ENCODE measurements at places on chromosomes 1 and 21. TPM values are rescaled to one million over a fixed set of nuclear protein-coding genes. Genes with fewer than 3 reads are reported as not detected.

DNA sequence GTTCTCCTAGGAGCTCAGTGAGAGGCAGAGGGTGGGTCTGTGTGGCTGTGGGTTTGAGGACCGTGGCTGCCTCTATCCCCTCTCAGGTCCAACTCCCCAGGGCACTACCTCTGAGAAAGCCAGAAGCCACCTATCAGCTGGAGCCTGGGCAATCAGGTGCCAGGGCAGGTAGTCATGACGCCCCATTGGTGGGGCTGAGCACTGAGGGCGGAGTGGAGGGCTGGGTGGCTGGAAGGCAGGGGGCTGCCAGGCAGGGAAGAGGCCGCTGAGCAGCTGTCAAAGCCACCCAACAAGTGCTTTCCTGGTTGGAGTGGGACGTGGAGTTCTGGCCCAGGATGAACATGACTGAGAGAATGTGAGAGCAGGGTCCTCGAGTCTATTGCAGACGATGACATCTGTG lies 164.9 kb upstream of the AJAP1 start:
- H3K36me3 ChIP-seq = no peaks in the 10 kb centered on the region
- no peak overlapping the region for H3K4me3 ChIP-seq
- H3K4me1 ChIP-seq = no peaks in the 10 kb centered on the region
- DNase-seq = no peak
- 0 out of 2 replicates have a peak, but pooled peaks cover under 1% of the 10 kb centered on the region for H3K27me3 ChIP-seq

DNA sequence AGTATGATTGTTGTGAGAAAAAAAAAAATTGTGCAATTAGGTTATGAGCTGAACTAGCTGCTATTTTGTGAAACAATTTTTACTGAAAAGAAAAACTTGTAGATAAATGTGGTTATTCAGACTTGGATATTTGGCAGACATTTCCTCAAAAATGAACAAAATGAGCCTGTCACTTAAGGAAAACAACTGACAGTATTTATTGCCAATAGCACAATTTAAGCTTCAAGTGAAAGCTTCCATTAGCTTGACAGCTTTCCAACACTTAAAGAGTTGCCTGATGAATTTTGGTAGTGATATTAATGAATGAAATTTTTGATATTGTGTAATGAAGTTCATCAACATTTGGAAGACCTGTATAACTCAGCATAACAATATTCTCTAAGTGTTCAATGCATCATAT lies 116.1 kb upstream of the RGS1 start:
- no peak for DNase-seq
- no peaks in the 10 kb centered on the region for H3K27me3 ChIP-seq
- no peaks in the 10 kb centered on the region for H3K4me1 ChIP-seq

The PIGR gene
- not detected for total RNA-seq

The KCNE2 gene
- not detected for total RNA-seq

- no peaks in the 10 kb centered on the region for H3K27me3 ChIP-seq
- peaks cover 14% of the 10 kb centered on the region for H3K4me1 ChIP-seq
- H3K4me3 ChIP-seq = no peak overlapping the region
- H3K36me3 ChIP-seq = no peaks in the 10 kb centered on the region
- no peak overlapping the region for H3K27ac ChIP-seq
Observed at GRCh38 chr1:15457585-15457984, 1.1 kb downstream of the CELA2A start.

DNA sequence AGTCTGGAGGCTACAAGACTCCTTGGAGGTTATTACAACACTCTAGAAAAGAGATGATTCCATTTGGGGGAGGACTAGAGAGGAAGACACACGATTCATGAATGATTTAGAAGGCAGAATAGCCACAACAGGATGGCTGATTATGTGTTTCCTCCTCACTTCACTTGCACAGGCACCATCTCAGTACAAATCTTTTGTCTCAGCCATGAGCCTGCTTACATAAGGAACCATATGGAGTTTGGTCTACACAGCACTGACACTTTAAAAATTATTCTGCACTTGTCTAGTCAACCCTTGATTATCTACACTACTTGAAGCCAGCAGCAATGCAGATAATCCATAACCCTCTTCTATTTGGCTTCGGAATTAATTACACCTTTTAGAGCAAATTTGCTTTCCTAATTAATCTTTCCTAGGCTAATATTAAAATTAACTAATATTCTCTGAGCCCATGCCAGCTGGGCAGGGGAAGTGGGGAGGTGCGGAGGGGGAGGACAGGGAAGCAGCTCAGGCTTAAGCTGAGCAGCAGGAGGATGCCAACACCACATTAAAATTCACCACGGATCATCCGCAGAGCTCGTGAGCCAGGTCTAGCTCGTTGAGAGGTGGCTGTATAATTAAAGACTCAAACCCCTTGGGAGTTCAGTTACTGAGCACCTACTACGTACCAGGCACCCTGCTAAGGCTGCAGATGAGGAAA lies 3.2 kb upstream of the LEMD1 start:
- no peaks in the 10 kb centered on the region for H3K4me1 ChIP-seq
- H3K4me3 ChIP-seq = no peak overlapping the region
- H3K27me3 ChIP-seq = peaks cover 75% of the 10 kb centered on the region
- no peaks in the 10 kb centered on the region for H3K36me3 ChIP-seq
- H3K27ac ChIP-seq = no peak overlapping the region

DNA sequence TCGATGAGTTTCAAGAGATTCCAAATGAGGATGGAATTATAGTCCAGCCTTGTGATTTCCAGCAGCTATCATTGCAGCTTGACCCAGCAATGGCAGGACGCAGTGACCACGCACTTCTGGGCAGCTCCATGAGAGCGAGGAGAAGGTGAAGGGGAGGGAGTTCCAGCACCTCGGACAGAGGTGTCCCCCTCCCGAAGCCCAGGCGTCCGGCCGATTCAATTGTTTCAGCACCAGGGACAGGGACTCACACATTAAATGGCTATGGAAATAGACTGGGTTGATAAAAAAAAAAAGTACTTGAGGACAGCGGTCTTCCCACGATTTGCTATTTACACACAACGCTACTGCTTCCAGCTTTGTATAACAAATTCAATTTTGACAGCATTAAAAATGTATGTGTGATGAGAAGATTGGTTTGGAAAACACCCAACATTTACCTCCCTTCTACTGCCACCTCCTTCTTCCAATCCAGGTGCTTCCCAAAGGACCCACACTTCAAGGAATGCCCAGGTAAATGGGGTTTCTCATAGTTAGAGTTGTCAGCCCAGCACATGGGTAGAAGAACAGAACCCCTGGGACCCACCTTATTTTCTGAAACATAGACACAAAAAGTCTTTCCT lies 71.8 kb downstream of the DISP3 start:
- H3K27ac ChIP-seq = no peak overlapping the region
- peak; percentile 81 for DNase-seq
- no peaks in the 10 kb centered on the region for H3K36me3 ChIP-seq
- H3K4me1 ChIP-seq = no peaks in the 10 kb centered on the region
- H3K27me3 ChIP-seq = peaks cover 57% of the 10 kb centered on the region
- no peak overlapping the region for H3K4me3 ChIP-seq

The KCNT2 gene
- total RNA-seq = 0.69 TPM

DNA sequence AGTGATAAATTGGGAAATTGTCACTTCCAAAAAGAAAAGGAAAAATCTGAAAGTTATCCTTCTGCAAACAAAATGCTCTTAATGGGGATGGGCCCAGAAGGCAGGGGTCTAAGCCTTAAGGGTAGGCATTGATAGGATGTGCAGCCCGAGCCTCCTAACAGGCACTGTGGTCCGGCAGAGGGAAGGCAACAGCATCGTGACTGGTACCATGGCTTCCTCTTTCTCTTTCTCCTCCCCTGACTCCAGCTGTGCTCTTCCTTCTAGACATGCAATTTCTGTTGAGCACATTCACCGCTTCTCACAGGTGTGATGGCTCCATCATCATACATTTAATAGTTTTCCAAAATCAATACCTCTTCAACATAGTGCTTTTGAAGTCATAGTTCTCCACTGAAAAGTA lies 91.5 kb downstream of the SELENOF start:
- no peak overlapping the region for H3K27ac ChIP-seq
- no peaks in the 10 kb centered on the region for H3K27me3 ChIP-seq
- no peaks in the 10 kb centered on the region for H3K4me1 ChIP-seq
- DNase-seq = no peak

- no peaks in the 10 kb centered on the region for H3K27me3 ChIP-seq
- H3K4me1 ChIP-seq = peaks cover 8% of the 10 kb centered on the region
- H3K36me3 ChIP-seq = no peaks in the 10 kb centered on the region
- no peak overlapping the region for H3K4me3 ChIP-seq
- no peak for DNase-seq
Observed at GRCh38 chr21:29201186-29201585, 70.7 kb downstream of the MAP3K7CL start.

The TPTE gene
- not detected for total RNA-seq

GRCh38 chr1:92879316-92879968 lies 47.6 kb downstream of the RPL5 start:
- no peaks in the 10 kb centered on the region for H3K27me3 ChIP-seq
- H3K36me3 ChIP-seq = no peaks in the 10 kb centered on the region
- peaks cover 10% of the 10 kb centered on the region for H3K4me1 ChIP-seq
- no peak overlapping the region for H3K27ac ChIP-seq
- no peak for DNase-seq

GRCh38 chr1:2267051-2267830 lies 39.1 kb downstream of the SKI start:
- H3K4me3 ChIP-seq = no peak overlapping the region
- no peaks in the 10 kb centered on the region for H3K36me3 ChIP-seq
- DNase-seq = no peak
- no peaks in the 10 kb centered on the region for H3K4me1 ChIP-seq

The GBP4 gene
- 0.86 TPM for total RNA-seq

The KRTAP10-9 gene
- not detected for total RNA-seq

The FAM151A gene
- total RNA-seq = not detected

DNA sequence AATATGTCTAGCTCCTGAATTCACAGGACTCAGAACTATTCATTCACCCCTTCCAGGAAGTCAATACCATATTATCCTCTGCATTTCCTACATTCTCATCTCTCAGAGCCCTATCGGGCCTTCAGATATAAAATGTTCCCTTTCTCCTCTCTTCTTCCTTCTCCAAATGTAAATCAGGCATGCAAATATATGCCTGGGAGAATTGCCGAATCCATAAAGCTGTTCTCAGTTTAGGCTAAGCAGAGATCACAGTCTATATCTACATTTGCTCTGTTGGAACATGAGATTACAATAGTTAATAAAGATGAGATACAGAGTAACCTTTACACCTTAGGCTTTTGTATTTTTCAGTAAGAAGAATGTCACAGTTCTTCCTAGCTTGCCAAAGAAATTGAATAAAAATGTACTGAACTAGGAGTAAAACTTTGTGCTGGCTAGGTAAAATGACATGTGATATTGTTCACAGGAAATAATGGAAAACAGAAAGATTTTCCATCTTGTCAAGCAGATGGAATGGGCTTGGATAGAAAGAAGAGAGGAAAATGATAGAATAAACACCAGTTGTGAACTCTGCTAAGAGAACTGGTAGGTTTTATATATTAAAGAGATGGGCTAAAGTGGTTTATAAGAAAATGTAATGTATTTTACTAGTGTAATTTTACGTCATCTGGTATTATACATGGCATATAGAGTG lies 161.5 kb downstream of the NRIP1 start:
- H3K4me1 ChIP-seq = peaks cover 27% of the 10 kb centered on the region
- no peak for DNase-seq
- no peak overlapping the region for H3K27ac ChIP-seq
- H3K4me3 ChIP-seq = no peak overlapping the region
- no peaks in the 10 kb centered on the region for H3K36me3 ChIP-seq

The NBPF10 gene
- 1.4 TPM for total RNA-seq

GRCh38 chr1:211910913-211911485 lies 80.4 kb upstream of the LPGAT1 start:
- H3K27me3 ChIP-seq = peaks cover 75% of the 10 kb centered on the region
- no peak overlapping the region for H3K4me3 ChIP-seq
- peaks cover 18% of the 10 kb centered on the region for H3K4me1 ChIP-seq
- H3K36me3 ChIP-seq = no peaks in the 10 kb centered on the region
- no peak for DNase-seq

- no peaks in the 10 kb centered on the region for H3K4me1 ChIP-seq
- peaks cover 19% of the 10 kb centered on the region for H3K36me3 ChIP-seq
- no peak overlapping the region for H3K4me3 ChIP-seq
- H3K27ac ChIP-seq = no peak overlapping the region
- DNase-seq = no peak
Observed at GRCh38 chr21:34148419-34148804, 75.0 kb downstream of the MRPS6 start.

- H3K27ac ChIP-seq = no peak overlapping the region
- peak; percentile 55 for DNase-seq
- H3K4me3 ChIP-seq = no peak overlapping the region
Observed at GRCh38 chr1:20981915-20982314, 194.8 kb downstream of the EIF4G3 start.

- no peaks in the 10 kb centered on the region for H3K4me1 ChIP-seq
- no peak overlapping the region for H3K4me3 ChIP-seq
- peaks cover 35% of the 10 kb centered on the region for H3K27me3 ChIP-seq
- no peak for DNase-seq
Observed at GRCh38 chr1:206048582-206048981, 4.4 kb upstream of the RHEX start.

DNA sequence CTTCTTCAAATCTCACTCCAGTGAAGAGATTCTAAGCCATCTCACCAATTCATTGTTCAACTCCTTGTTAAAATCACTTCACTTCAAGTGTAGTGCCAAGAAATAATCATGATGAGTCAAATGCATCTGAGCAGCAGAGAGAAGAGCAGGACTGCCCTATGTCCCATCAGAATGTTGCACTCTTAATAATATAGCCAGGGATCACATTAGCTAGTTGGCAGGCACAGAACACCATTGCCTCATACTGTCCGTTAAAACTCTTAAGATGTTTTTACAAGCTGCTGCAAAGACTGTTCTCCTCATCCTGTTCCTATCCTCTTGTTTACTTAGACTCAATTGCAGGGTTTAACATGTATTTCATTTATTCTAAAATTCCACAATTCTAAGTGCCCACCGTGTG lies 432.9 kb downstream of the PLPP3 start:
- no peaks in the 10 kb centered on the region for H3K27me3 ChIP-seq
- no peaks in the 10 kb centered on the region for H3K4me1 ChIP-seq
- DNase-seq = peak; percentile 28
- H3K27ac ChIP-seq = no peak overlapping the region
- H3K36me3 ChIP-seq = no peaks in the 10 kb centered on the region
- no peak overlapping the region for H3K4me3 ChIP-seq

The TBX19 gene
- total RNA-seq = 0.23 TPM

- peaks cover 9% of the 10 kb centered on the region for H3K27me3 ChIP-seq
- no peak overlapping the region for H3K27ac ChIP-seq
- H3K36me3 ChIP-seq = no peaks in the 10 kb centered on the region
- no peaks in the 10 kb centered on the region for H3K4me1 ChIP-seq
- DNase-seq = no peak
Observed at GRCh38 chr1:212225416-212225815, 59.8 kb upstream of the PPP2R5A start.

The RGS13 gene
- total RNA-seq = 0.22 TPM

DNA sequence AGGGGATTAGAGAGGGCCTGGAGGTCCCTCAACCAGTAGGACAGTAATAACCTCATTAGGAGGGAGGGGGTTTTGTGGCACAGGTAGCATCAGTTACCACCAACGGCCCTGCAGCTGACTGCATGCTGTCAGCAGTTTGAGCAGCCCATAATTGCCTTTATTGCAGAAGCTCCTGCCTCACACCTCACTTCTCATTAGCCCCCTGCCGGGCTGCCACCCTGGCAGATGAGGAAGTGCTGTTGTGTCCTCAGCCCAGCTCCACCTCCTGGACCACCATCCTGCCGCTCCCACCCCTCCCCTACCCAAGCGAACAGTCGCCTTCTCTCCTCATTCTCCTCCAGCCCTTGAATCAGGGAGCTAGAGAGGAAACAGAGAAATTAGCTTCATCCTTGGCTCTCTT lies 237.4 kb downstream of the LMX1A start:
- H3K36me3 ChIP-seq = no peaks in the 10 kb centered on the region
- no peak for DNase-seq
- no peak overlapping the region for H3K4me3 ChIP-seq

Measured in PC-3 (cell line).